ENCODE measurements at places on chromosomes 7 and 10. TPM values are rescaled to one million over a fixed set of nuclear protein-coding genes. Genes with fewer than 3 reads are reported as not detected.
A peak's percentile ranks its signal among the peaks of the same experiment; 100 is the strongest.

CPA2 gene
- total RNA-seq = not detected

RBP4 gene
- 1.5 TPM for total RNA-seq

FAM180A gene
- not detected for total RNA-seq

TUBAL3 gene
- total RNA-seq = not detected

SAMD9 gene
- 74.8 TPM for total RNA-seq

METTL27 gene
- 14.3 TPM for total RNA-seq

CREB5 gene
- total RNA-seq = 12.9 TPM

TMEM178B gene
- total RNA-seq = 1.5 TPM

SLIT1 gene
- total RNA-seq = not detected

CACUL1 gene
- total RNA-seq = 44.6 TPM

DNA sequence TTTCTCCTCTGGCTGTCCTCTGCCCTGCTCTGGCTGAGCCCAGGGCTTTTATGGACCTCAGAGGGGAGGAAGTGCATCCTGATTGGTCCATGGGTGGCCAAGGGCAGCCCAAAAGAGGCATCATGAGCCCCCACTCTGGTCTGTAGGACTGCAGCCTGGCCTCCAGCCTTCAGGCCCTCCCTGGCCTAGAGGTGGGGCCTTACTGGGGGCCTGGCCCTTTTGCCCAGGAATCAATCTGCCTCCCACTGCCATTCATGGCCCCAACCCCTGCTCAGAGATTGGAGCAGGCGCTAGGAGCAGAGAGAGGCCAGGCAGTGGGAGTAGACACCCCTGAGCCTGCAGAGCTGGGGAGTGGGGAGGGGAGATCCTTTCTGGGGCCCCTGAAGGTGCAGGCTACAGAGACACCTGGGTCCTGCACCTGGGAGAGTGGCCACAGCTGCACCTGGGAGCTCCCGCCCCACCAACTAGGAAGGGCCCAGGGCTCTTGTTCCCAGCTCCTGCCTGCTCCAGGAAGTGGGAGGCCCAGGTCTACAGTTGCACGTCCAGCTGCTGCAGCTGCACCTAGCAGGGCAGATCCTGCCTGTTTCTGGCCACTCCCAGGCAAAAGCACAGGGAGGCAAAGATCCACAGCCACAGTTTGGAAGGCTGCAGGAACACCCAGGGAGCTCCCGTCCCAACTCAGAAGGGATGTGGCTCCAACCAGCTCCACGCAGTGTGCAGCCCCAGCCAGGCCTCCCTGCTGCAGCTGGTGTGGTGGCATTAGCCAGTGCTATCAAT lies 6.4 kb upstream of the DYNC2I1 start:
- H3K36me3 ChIP-seq = no peaks in the 10 kb centered on the region
- H3K27ac ChIP-seq = no peak overlapping the region
- no peak overlapping the region for H3K4me3 ChIP-seq
- H3K27me3 ChIP-seq = peaks cover under 1% of the 10 kb centered on the region
- DNase-seq = no peak

- H3K27me3 ChIP-seq = no peaks in the 10 kb centered on the region
- H3K4me1 ChIP-seq = no peaks in the 10 kb centered on the region
- H3K4me3 ChIP-seq = no peak within 1 kb of the TSS
- no peaks in the 10 kb centered on the region for H3K36me3 ChIP-seq
- no peak for DNase-seq
Observed at GRCh38 chr10:37125191-37125732, at the start of gene ANKRD30A. Gene ANKRD30A (plus strand): TSS chr10:37125598. CDS start chr10:37125788, 190 bp downstream.

- no peak overlapping the region for H3K4me3 ChIP-seq
- no peaks in the 10 kb centered on the region for H3K4me1 ChIP-seq
- no peaks in the 10 kb centered on the region for H3K27me3 ChIP-seq
- H3K36me3 ChIP-seq = no peaks in the 10 kb centered on the region
- no peak overlapping the region for H3K27ac ChIP-seq
Observed at GRCh38 chr7:117212969-117213877, 109.6 kb downstream of the WNT2 start.

- H3K4me3 ChIP-seq = no peak overlapping the region
- no peaks in the 10 kb centered on the region for H3K27me3 ChIP-seq
- H3K4me1 ChIP-seq = no peaks in the 10 kb centered on the region
- no peak for DNase-seq
- no peak overlapping the region for H3K27ac ChIP-seq
- no peaks in the 10 kb centered on the region for H3K36me3 ChIP-seq
Observed at GRCh38 chr7:125506331-125506730, 576.7 kb upstream of the POT1 start.

- no peaks in the 10 kb centered on the region for H3K27me3 ChIP-seq
- peak overlapping the region; percentile 31 for H3K4me3 ChIP-seq
- no peaks in the 10 kb centered on the region for H3K36me3 ChIP-seq
- H3K4me1 ChIP-seq = peaks cover 34% of the 10 kb centered on the region
Observed at GRCh38 chr7:37901236-37901827, 15.3 kb downstream of the SFRP4 start.

DNA sequence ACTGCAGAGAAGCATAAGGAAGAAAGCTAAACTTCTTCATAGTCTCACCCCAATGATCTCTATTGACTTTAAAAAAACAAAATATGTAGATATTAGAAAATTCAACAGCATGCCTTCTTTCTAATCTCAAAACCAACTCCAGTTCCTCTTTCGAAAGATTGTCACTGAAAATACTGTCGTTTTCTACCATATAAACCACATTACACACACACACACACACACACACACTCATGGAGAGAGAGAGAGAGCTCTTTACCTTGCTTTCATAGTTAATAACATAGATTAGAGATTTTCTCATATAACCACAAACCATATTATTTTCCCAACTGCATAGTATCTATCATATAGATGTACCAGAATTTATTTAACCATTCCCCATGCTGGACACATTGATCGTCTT lies 296.2 kb upstream of the MGMT start:
- no peak overlapping the region for H3K27ac ChIP-seq
- no peak overlapping the region for H3K4me3 ChIP-seq

- no peak overlapping the region for H3K27ac ChIP-seq
- no peaks in the 10 kb centered on the region for H3K27me3 ChIP-seq
- peaks cover 13% of the 10 kb centered on the region for H3K36me3 ChIP-seq
- no peaks in the 10 kb centered on the region for H3K4me1 ChIP-seq
- no peak overlapping the region for H3K4me3 ChIP-seq
- DNase-seq = no peak
Observed at GRCh38 chr7:22248111-22248809, 108.7 kb downstream of the RAPGEF5 start.

- no peak overlapping the region for H3K4me3 ChIP-seq
- no peak overlapping the region for H3K27ac ChIP-seq
- H3K27me3 ChIP-seq = peaks cover 86% of the 10 kb centered on the region
- H3K4me1 ChIP-seq = no peaks in the 10 kb centered on the region
Observed at GRCh38 chr10:50231515-50232260, 19.6 kb downstream of the ASAH2 start.

DNA sequence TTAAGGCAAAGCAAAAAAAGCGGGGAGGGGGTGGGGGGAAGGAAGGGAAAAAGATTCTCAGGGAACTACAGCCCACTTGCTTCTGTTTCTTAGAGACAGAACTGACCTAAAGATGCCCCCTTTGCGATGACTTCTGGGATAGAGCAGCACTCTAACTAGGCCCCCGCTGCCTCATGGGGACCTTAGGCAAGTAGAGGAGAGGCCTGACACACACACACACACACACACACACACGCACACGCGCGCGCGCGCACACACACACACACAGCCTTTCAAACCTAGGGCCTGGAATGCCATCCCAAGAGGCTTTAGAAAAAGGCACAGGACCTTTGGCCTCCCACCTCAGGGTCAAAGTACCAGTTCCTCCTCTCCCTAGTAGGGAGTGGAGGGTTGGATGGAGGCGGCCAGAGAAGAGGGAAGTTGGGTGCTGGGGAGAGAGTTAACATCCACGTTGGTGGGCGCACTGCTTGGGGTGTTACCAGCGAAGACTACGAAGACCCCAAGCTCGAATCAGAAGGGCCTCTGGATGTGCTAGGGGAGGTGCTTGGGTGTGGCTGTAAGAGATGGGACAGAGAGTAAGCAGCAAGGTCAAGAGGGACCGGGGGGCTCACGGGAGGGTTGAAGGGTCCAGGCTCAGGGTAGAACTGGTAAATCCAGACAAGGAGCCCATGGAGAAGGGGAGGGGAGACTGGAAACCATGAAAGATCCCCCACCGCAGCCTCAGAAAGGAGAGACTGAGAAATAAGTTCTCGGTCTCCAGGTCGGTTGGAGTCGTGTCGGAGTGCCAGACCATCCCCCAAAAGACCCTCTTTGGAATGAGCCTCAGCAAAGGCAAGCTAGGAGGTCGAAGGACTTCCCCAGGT lies 1.2 kb upstream of the COL1A2 start:
- H3K36me3 ChIP-seq = no peaks in the 10 kb centered on the region
- H3K4me1 ChIP-seq = no peaks in the 10 kb centered on the region
- no peak overlapping the region for H3K4me3 ChIP-seq
- H3K27me3 ChIP-seq = no peaks in the 10 kb centered on the region
- DNase-seq = no peak
- H3K27ac ChIP-seq = no peak overlapping the region

DNA sequence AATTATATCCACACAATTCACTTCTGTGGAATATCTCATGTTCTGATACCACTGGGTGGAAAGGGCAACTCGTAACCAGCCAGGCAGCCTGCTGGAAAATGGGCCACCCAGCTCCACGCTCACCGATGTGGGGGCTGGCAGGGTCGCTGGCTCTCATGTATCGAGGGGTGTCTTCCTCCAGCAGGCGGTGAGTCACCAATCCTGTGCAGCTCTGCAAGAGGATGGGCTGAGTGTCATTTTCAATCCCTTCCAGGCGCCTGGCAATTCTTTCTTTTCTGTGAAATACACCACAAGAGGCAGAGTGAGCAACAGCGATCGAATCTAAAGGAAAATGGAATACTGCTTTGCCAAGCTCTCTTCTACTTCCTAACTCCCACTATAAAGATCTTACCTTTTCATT lies 80.1 kb downstream of the SVIL start:
- no peak overlapping the region for H3K4me3 ChIP-seq
- peaks cover 52% of the 10 kb centered on the region for H3K36me3 ChIP-seq
- H3K4me1 ChIP-seq = no peaks in the 10 kb centered on the region

GRCh38 chr10:133261726-133262325 lies 14.8 kb downstream of the ADAM8 start:
- H3K27me3 ChIP-seq = no peaks in the 10 kb centered on the region
- H3K27ac ChIP-seq = no peak overlapping the region
- peaks cover 27% of the 10 kb centered on the region for H3K36me3 ChIP-seq
- peak overlapping the region; percentile 51 for H3K4me3 ChIP-seq
- H3K4me1 ChIP-seq = peaks cover 19% of the 10 kb centered on the region

GRCh38 chr7:114857605-114858004 lies 64.3 kb upstream of the MDFIC start:
- no peak for DNase-seq
- H3K4me3 ChIP-seq = no peak overlapping the region
- peaks cover 6% of the 10 kb centered on the region for H3K4me1 ChIP-seq
- no peak overlapping the region for H3K27ac ChIP-seq
- no peaks in the 10 kb centered on the region for H3K27me3 ChIP-seq

GRCh38 chr10:69278446-69278963 lies at the start of gene HK1:
Gene HK1 (plus strand): TSS chr10:69278496.
- no peaks in the 10 kb centered on the region for H3K4me1 ChIP-seq
- H3K27ac ChIP-seq = no peak within 1 kb of the TSS
- H3K36me3 ChIP-seq = peaks cover 45% of the 10 kb centered on the region

DNA sequence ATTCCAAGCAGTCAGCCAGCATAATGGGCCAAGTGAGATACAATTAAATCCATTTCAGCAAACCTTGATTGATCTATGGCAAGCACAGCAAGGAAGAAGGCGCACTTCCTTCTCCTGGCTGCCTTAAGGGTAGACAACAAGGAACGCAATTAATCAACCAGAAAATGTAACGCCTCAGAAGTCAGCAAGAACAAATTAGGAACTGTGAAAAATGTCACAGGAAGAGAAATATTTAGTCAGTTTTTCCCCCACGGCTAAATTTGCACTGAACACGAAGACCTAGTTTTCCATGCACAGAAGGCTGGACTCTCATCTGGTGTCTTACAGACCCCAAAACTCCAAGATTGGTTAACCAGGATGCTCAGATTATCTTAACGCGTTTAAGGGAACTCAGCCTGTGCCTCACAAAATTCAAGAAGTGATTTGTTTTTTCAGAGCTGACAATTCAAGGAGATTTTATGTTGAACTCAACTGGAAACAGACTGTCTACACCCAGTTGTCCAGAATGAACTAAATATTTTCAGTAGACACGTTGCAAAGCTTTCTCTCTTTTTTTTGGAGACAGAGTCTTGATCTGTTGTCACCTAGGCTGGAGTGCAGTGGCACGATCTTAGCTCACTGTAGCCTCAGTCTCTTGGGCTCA lies 14.2 kb downstream of the SNX8 start:
- no peak overlapping the region for H3K4me3 ChIP-seq
- peaks cover 5% of the 10 kb centered on the region for H3K36me3 ChIP-seq
- no peak for DNase-seq
- no peaks in the 10 kb centered on the region for H3K4me1 ChIP-seq
- H3K27ac ChIP-seq = no peak overlapping the region
- no peaks in the 10 kb centered on the region for H3K27me3 ChIP-seq

DNA sequence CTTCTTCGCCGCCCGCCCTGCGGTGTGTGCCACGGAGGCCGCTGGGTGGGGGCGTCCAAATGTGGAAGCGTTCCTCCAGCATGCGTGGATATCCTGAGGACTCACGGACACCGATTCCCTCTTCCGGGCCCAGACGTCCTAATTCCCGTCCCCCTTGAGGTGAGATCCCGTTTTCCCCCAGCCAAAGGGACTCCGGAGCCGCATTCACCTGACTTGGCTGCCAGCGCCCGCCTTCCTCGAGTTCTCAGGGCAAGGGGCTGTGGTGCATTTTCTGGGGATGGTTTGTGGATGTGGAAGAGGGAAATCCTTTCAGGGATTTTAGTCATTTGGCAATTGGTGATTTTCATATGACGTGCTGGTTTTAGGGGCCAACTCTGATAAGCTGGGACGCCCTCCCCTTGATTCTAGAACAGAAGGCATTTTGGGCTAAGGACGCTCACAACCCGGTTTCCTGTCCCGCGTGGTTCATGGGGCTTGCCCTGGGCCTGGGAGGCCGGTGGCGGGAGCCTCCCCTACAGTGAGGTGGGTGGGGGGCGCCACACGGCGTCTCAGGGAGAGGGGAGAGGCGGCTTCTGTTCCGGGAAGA lies 165.4 kb downstream of the ACTR3B start:
- no peaks in the 10 kb centered on the region for H3K36me3 ChIP-seq
- no peak overlapping the region for H3K4me3 ChIP-seq
- H3K27ac ChIP-seq = no peak overlapping the region
- DNase-seq = no peak

DNA sequence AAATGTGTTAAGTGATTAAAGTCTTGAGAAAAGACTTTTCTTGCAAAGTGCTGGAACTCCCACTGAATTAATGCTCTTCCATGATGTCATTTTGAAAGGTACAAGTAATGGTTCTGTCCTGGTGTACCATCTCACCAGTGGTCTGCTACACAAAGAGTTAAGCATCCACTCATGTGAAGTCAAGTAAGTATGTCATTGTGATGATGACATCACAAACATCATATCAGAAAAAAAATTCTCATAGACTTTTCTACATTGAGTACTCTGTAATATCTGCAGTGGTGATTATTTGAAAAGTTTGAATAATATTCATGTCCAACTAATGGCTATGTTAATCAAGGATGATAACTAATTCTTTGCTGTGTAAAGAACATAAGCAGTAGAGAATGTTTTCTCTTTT lies 22.6 kb downstream of the WDR11 start:
- peaks cover 6% of the 10 kb centered on the region for H3K36me3 ChIP-seq
- H3K4me1 ChIP-seq = no peaks in the 10 kb centered on the region
- no peaks in the 10 kb centered on the region for H3K27me3 ChIP-seq
- H3K4me3 ChIP-seq = no peak overlapping the region
- DNase-seq = no peak

- H3K4me1 ChIP-seq = no peaks in the 10 kb centered on the region
- no peaks in the 10 kb centered on the region for H3K27me3 ChIP-seq
- DNase-seq = no peak
- H3K4me3 ChIP-seq = no peak overlapping the region
Observed at GRCh38 chr7:22613496-22613895, 113.5 kb upstream of the IL6 start.

GRCh38 chr10:124175701-124176348 lies 82.4 kb upstream of the CHST15 start:
- no peaks in the 10 kb centered on the region for H3K4me1 ChIP-seq
- no peak for DNase-seq
- H3K36me3 ChIP-seq = no peaks in the 10 kb centered on the region
- peaks cover 8% of the 10 kb centered on the region for H3K27me3 ChIP-seq

All from Calu3 (cell line).